Inflammatory macrophage treated with lipopolysaccharide for 1 hour (primary cell): ENCODE measurements at places on chromosomes 3 and 15.

DNA sequence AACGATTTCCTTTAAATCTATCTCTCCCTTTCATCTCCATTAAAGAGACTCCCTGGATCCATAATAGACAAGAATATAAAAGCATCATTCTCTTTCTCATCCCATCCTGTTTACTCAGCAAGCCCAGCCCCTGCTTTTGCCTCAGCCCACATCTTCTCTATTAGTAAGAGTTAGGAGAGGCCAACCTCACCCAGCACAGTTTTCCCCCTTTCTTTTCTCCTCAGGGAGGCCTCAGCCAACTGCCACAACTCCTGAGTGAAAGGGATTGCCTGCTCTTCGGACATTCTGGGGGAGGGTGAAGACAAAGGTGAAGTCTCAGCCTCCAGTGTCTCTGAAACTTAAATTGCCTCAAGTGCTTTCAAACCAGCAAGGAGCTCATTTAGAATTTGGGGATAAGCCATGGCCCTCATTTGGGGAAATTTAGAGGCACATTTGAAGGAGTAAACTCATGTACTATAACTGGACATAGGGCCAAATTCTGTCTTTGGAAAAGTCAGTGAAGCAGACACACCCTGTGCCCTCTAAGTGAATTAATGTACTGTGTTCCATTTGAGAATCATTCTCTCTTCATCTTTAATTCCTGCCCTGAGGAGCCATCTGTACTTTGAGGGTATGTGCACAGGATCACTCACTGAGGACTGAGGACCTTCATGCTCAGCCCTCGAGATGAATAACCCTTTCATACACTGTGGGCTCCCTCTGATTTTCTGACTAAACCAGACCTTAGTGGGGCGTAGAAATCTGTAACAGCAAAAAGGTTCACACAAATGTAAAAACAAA is 82.5 kb downstream of the SOX2 start:
- no peak for DNase-seq

- DNase-seq: no peak
Observed at GRCh38 chr15:72865486-72865885, 81.9 kb upstream of the ADPGK start.

DNA sequence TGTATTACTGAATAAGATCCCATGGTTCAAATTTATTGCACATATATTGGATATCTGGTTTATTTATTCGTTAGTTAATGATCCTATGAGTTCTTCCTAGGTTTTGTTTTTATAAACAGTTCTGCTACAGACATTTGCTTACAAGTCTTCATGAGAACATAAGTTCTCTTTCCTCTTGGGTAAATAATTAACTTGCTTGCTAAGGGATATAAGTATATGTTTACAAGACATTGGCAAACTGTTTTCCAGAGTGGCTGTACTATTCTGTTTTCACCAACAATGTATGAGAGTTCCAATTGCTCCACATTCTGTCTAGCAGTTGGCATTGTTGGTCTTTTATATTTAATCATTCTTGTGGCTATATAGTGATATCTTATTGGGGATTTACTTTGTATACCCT is 341.8 kb upstream of the GBE1 start:
- no peak for DNase-seq

GRCh38 chr3:126866175-126866759 is 116.6 kb upstream of the PLXNA1 start:
- DNase-seq: no peak

DNA sequence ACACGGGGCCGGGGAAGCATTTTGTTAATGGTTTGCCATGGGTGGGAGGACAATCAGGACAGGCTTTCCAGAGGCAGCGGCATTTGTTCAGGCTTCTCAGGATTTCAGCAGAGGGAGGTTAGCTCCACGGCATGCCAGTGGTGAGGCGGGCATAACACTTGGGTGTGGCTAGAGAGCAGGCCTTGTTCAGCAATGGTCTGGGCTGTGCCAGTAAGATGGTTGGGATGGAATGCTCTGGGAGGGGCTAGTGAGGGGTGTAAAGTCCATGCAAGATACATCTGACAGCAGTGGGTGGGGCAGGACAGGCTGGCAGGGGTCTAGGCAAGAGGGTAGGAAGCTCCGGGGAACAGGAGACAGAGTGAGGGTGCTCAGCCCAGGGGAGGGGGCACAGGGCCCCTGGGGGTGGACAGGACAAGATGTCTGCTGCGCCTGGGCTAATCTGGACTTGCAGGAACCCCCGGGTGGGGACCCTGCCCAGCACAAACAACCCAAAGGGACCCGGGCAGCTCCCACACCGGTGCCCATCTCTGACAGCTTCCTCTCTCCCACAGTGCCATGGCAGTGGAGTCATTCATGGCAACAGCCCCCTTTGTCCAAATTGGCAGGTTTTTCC is 8.4 kb downstream of the TMEM43 start:
- DNase-seq: no peak

DNA sequence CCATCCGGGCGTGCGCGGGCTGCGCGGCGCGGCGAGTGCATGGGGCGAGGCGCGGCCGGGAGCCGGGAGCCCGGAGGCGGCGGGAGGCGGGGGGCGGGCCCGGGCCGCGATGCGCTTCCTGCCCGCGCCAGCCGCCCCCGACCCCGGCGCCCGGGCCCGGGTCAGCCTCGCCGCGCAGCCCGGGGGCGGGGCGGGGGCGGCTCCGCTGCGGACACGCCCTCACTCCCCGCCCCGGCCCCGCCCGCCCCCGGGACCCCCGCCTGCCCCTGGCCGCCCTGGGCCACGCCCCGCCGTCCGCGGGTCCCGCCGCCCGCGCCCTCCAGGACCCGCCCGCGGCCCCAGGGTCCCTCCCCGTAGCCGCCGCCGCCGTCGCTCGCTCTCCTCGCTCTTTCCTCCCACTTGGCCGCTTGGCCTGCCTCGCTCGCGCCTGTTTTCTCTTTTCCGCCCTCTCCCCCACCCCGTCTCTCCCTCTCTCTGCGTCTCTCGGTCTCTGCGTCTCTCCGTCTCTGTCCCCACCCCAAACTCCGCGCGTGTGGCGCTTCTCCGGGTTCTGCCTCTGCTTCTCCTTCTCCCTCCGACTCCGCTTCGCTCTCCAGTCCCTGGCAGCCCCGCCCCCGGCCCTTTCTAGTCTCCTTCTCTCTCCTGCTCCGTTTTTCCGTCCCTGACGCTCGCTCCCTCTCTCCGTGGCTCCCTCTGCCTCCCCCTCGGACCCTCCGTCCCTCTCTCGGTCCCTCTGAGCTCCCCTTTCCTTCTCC is at the start of gene PLXND1:
TSS of gene PLXND1 (minus strand) at position 41 of the 755 bp plus-strand sequence. CDS start at position 4, 37 bp downstream.
- DNase-seq: peak; percentile 85

DNA sequence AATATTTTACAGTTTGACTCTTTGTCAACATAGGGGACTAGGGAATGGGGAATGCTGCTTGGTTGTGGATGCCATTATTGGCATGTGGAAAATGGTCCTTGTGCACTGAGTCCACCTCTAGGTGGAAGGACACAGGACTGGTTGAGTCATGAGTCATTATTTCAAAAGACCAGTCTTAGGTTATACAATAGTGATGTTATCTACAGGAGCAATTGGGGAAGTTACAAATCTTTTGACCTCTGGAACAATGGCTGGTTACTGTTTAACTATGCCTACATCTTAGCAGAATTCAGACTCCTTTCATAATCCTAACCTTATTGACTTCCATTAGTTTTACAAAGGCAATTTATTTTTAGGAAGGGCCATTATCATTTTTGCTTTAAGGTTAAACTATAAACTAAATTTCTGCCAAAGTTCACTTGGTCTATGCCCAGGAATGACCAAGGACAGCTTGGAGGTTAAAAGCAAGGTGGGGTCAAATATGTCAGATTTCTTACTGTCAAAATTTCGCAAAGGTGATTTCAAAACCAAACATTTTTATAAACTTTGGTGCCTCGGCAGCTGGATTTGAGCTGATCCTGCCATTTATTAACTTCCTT is 11.8 kb upstream of the CCR8 start:
- DNase-seq: peak; percentile 77

- DNase-seq: no peak
Observed at GRCh38 chr3:86990734-86991481, at the start of gene VGLL3. Gene VGLL3 (minus strand): TSS chr3:86991149. CDS start chr3:86990743, 406 bp downstream.

DNA sequence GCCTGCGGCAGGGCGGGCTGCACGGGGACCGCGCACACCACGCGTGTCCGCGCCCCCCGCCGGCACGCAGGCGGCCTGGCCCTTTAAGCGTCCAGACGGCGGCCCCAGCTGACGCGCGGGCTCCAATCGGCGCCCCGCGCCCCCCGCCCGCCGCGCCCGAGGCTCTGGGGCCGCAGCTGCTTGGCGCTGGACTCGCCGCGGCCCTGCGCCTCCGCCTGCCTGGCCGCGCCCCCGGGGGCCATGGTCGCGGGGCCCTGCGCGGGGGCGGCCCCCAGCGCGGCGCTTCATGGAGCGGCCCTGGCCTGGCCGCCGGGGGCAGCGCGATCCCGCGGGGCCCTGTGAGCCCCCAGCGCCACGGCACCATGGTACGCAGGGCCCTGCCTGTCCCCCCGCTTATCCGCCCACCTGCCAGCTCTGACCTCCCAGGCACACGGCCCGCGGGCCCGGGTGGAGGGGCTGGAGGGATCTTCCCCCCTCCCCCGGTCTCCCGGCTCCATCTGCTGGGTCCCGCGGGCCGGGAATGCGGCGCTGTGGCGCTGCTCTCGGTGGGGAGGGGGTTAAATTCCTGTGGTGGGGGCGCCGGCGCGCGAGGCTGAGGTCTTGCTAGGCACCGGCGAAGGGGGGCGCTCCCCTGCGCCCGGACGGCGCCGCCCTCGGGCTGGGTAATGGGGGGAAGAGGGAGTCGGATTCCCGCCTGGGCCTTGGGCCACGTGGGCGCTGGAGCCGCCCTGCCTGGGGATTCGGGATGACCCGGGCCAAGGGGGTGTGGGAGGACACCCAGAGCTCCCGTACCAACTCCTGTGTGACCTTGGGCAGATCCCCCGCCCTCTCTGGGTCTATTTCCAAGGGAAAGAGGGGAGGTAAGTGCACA is 1.1 kb downstream of the ZBTB47 start:
- peak; percentile 19 for DNase-seq

DNA sequence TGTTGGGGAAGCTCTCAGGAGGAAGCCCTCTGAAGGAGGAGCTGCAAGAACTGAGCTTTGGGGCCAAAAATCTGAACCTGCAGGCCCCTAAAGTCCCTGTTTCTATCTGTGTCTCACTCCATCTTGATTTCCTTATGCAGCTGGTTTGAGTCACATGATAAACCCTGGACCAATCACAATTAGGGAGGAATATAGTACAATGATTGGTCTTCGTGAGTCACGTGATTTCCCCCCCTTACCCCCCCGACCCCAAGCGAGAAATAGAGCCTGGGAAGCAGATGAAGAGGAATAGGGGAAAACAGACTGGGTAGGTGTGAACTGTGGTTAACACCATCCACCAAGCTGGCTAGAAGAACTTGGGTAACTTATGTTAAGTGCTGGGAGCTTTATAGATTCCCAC is 12.9 kb downstream of the CRABP1 start:
- DNase-seq: no peak

- peak; percentile 10 for DNase-seq
Observed at GRCh38 chr15:80242132-80242769, 9.8 kb downstream of the CTXND1 start.

DNA sequence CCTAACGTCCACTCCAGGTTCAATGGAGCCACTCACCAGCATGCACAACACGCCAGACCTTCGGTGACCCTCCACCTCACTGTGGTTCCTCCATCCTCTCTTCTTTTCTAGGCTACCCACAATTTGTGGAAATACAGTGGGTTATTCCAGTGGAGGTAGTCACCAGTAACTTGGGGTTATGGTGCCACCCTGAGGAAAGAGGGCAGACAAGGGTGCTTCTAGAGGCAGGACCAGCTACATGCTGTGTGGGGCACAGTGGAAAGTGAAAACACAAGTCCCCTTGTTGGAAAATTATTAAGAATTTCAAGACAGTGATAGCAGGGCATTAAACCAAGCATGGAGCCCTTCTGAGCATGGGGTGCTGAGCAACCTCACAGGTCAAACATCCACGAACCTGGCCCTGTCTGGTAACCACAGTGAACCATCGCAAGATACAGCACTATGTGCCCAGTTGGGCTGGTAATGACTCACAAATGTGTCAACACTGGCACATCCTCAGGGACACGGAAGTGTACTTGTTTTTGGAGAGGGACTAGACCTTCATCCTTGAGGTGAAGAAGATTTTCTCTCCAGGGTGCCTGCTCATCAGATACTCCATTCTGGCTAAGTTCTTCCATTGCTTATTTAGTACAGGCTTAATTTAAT is 166.7 kb downstream of the STT3B start:
- no peak for DNase-seq

GRCh38 chr15:75230551-75231371 is 27.4 kb upstream of the GOLGA6C start:
- no peak for DNase-seq

DNA sequence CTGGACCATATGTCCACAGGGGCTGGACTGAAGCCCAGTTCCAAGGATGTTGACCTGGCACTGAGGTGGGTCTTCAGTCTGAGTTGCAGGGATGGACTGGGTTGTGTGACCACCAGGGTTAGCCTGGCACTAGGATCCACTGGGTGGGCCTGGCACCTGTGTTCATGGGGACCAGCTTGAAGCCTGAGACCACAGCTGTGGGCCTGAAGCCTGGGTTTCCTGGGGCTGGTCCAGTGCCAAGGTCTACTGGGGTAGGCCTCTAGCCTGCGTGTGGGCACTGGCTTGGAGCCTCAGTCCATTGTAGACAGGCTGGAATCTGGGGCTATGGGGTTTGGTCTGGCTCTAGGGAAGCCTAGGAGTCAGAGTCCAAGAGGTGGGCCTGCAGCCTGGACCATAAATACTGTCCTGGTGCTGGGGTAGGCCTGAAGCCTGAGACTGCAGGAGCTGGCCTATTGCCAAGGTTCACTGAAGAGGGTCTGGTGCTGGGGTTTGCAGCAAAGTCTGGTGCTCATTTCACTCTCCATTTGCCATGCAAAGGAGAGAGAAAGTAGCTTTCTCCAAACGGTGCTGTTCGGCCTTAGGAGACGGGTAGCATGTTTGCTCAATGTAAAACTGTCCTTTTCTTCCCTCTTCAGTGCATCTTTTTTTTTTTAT is 51.2 kb upstream of the TBC1D5 start:
- no peak for DNase-seq

GRCh38 chr15:101006931-101007691 is 88.0 kb downstream of the LRRK1 start:
- peak; percentile 81 for DNase-seq

DNA sequence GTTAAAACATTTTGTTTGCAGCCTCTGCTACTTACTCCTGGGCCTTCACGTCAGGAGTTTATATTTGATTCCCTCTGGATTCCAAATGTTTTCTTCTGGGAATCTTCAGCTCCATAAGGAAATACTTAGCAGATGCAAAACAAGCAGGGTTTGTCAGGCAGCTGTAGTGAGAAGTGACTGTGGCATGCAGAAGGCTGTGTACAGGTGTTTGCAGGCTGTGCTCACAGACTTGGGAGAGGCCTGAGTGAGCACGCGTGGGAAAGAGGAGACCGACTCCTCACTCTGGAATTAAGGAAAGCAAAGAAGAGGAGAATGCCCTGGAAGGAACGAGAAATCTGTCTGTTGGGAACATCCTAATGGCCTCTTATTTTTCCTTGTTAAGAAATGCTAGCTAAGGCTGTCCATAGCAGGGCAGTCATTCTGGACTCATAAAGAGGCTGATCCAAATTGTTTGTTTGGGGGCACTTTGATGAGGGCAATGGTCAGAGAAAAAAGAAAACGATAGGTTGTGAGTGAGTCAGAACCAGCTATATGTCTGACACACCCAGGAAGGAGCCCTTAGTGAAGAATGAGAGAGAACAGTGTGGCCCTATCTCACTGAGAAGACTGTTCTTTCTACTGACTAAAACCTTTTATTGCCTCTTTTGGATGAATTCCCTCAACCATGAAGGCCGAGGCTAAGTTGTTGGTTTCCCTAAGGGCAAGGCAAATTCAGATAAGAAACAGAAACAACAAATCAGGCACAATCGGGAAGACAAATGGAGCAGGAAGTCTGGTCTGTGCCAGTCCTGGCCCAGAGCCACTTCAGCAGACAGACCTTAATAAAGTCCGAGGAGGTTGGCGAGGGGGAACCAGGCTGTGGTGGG is 82.6 kb downstream of the TGFBR2 start:
- no peak for DNase-seq
